Activated naive CD4-positive, alpha-beta T cell (primary cell): ENCODE measurements at places on chromosomes 6 and 20.

GRCh38 chr6:157865249-157865648 is 42.2 kb downstream of the SNX9 start:
- no peak for DNase-seq

DNA sequence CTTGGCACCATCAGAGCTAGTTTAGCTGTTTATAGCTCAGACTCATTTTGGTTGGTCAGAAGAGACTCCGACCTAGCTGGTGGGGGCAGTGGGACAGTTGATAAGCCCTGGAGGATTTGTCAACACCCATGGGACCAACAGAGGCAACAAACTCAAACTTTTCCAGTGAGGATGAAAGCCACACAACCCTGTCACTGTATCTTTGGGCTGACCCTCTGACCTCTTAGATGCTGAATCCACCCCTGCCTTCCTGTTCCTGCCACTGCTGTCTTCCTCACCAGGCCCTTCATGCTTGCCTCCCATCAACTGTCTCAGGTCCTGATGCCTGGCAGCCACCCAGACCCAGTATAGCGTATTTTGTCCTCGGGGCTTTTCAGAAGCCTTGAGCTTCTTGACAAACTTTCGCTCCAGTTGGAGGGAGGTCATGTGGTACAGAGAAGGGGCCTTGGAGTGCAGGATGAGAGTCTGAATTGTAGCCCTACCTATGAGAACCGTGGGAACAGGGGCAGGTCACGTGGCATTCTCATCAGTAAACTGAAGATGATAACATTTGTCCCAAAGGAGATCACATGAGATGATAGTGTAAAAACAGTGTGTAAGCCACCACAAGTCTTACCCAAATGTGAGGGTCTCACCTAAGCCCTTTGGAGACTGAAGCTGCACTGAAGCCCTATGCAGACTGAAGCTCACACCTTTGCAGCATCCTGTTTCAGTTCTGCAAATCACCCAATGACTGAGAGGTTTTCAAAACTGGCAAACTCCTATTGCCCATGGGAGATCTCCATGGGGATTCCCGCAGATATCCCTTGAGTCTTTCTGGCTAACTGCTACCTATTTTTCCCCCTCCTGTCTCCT is 72.0 kb upstream of the F13A1 start:
- DNase-seq: no peak

DNA sequence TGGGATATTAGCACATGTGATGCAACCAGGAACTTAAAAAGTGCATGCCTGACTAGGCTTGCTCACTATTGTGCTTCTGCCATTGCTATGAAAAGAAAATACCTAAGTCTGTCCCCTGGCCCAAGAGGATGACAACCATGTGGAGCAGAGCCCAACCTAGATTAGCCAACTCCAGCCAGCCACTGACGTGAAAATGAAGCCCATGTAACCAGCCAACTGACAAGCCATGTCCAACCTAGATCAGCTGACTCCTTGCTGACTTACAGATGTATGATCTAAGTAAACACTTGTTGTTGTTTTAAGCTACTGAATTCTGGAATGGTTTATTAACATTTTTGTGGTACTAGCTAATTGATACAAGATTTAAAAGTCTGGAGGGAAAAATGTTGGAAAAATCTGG is 47.5 kb downstream of the PIGU start:
- DNase-seq: no peak

GRCh38 chr6:12075067-12075563 is 63.0 kb downstream of the HIVEP1 start:
- DNase-seq: no peak

DNA sequence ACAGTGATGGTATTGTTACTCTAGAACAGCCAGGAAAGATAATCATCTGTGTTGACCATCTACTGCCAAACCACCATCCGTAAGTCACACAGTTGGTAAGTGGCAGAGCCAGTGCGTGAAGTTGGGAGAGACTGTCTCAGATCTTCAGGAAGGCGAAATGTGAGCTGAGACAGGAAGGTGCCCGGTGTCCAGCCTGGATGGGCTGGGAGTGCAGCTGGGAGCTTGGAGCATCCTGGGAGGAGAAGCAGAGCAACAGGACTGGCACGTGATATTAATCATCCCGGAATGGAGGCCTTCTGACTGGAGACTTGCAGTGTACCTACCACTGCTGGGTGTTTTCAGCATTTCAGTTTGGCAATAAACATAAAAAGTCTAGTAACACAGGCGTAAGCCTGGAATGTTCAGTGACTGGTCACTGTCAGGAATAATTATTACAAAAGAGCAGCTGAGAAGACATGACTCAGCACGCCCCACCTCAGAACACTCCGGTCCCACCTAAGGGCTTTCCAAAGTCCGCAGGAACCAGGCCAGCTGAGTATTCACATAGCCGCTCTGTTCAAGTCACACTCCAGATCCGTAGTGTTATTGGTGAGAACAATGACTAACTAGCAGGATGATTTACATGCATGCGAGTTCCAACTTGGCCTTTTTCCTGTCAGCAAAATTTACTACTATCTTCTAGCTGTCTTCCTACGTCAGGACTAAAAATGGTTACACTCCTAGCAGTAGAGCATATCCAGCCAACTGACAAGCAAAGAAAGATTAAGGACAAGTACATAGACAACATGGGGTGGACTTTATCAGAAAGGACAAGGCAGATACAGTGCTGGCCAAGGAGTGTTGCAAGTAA is 45.1 kb upstream of the PNRC1 start:
- DNase-seq: no peak

DNA sequence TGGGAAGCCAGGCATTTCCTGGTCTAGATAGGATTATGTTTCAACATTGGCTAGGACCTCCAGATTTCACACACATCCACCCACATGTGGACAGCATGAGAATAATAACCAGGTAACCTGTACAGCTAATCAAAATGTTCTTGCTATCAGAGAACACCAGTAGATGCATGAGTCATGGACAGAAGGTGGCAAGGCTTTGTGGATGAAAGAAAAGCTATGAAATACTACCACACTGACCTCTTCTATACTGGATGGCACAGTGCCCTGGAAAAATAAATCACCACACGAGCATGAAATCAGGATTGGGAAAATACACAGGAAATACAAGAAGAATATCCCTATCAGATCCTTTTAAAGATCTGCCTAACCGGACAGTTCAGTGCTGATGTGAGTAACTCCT is 113.0 kb downstream of the GMDS start:
- DNase-seq: no peak

GRCh38 chr20:49610691-49611538 is 43.0 kb upstream of the PTGIS start:
- peak; percentile 47 for DNase-seq

- no peak for DNase-seq
These were observed 466.4 kb downstream of the PKHD1 start for GRCh38 chr6:51620971-51621370.

DNA sequence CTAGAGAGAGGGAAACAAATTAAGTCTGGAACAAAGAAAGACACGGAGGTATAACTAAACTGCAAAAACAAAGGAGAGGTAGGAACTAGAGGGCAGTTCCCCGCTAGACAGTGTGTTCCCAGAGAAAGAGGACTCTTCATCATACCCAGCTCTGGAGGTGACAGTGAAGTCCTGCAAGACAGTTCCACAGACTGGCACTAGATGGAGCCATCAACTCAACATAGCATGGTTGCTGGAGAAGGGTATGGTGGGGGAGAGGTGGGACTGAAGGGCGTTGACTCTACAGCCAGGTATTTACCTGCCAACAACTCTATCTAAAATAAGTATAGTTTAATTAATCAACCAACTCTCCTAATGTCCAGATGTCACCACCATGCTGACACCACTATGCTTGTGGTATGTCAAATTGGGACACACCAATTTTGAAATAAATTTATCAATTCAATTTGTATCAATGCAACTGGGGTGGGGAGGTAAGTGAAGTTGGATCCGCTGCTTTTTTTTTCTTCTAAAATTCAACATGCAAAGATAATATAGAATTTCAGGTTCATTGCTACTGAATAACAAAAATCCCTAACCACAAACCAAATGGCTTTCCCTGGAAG is 9.7 kb downstream of the BACH2 start:
- peak; percentile 20 for DNase-seq

DNA sequence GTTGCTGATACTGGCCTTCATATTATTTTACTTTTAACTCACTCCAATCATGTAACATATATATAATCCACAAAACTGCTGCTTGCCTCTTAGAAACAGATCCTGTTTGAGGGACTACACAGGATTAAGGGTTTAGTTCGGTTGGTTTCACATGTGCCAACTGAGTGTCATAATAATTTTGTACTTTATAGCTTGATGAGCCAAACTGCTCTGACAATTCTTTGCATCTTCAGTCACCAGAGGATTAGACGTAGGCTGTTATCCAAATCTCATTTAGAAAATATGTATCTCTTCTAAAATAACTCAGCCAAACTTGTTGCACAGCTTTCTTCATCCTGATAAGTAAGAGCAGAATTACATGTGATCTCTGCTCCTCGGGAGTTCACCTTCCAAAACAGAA is 643.6 kb upstream of the PTCHD4 start:
- no peak for DNase-seq

GRCh38 chr6:5942591-5942990 is 64.1 kb downstream of the NRN1 start:
- no peak for DNase-seq

DNA sequence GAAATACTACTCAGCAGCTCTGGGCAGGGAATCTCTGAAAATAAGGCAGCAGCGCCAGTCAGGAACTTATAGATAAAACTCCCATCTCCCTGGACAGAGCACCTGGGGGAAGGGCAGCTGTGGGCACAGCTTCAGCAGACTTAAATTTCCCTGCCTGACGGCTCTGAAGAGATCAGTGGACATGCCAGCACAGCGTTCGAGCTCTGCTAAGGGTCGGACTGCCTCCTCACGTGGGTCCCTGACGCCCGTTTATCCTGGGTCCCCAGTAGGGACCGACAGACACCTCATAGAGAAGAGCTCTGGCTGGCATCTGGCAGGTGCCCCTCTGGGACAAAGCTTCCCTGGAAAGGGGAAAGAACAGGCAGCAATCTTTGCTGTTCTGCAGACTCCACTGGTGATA is 59.0 kb downstream of the COL21A1 start:
- DNase-seq: no peak

- no peak for DNase-seq
These were observed 39.5 kb upstream of the ADGRF5 start for GRCh38 chr6:46961232-46961631.

DNA sequence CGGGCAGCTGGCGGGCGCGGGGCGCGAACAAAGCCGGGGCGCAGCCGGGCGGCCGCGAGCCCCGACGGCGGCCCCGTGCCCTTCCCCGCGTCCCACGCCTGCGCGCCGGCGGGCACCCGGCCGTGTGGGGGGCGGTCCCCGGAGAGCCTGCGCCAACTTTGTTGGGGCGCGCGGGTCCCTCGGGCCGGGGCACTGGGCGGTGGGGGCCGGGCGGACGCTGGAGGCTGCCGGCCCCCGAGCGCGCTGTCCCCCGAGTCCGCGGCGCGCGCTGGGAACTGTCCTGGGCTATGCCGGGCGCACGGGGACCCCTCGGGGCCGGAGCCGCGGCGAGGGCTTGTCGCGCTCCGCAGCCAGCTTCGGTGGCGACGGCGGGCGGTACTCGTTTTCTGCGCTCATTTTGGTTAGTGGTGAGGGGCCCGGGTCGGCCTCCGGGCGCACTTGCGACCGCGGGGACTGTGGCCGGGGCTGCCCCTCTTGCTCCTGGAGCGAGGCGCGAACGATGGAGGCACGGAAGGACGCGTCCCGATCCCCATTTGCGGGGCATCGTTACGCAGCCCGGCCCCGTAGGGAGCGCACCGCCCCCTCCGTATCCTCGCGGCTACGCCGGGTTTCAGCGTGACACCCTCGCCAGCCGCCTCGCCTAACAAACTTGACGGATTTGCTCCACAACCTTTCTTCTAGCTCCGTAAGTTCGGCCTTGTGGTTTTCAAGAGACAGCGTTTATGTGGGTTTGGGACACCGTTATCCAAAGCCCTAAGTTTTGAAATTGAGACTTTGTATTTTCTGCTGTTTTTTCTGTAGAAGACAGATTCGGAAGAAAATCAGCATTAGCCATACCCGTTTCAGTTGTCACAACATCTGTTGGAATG is 622 bp downstream of the SS18L1 start:
- DNase-seq: peak; percentile 43

DNA sequence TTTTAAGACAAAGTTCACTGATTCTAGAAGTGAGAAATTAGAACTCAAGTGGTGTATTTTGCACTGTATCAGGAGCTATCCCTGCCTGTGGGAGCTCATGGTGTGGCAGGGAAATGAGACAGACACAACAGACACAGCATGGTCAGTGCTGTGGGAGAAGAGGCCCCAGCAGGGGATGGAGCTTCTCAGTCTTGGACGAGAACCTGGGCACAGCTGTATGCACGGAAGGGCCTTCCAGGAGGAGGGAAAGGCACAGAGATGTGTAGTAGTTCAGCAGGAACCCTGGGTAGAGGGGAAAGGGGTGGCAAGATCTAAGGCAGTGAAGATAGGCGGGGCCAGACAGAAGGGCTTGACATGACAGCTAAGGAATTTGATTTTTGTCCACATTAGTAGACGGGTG is 48.8 kb upstream of the KIF25 start:
- DNase-seq: no peak

- DNase-seq: no peak
These were observed 44.3 kb downstream of the TPD52L1 start for GRCh38 chr6:125197795-125198269.

GRCh38 chr6:39388606-39389483 is 66.3 kb upstream of the KCNK16 start:
- DNase-seq: no peak

DNA sequence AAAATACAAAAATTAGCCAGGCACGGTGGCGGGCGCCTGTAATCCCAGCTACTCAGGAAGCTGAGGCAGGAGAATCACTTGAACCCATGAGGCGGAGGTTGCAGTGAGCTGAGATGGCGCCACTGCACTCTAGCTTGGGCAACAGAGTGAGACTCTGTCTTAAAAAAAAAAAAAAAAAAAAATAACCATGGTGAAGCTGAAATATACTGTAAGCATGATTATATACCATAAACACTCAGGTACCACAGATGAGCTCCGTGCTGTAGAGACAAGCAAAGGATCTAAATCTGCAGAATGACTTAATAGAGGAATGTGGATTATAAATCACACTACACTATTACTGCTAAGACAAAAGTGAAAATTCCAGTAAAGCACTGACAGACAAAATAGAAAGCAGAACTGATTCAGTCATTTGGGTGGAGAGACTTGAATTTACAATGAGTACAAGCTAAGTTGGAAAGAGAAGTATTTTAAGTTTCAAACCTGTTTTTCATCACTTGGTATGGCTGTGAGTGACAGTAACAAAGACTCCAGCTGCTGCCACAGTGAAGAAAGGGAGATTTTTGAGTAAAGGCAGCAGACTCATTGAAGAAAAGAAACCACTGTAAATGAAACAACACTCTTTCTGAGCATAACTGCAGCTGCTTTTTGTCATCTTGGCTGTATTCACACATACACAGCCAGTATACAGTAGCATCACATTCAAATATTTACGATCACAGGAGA is 322.1 kb downstream of the RNGTT start:
- DNase-seq: no peak

- peak; percentile 28 for DNase-seq
These were observed 17.1 kb downstream of the OR2B2 start for GRCh38 chr6:27894839-27895762.

DNA sequence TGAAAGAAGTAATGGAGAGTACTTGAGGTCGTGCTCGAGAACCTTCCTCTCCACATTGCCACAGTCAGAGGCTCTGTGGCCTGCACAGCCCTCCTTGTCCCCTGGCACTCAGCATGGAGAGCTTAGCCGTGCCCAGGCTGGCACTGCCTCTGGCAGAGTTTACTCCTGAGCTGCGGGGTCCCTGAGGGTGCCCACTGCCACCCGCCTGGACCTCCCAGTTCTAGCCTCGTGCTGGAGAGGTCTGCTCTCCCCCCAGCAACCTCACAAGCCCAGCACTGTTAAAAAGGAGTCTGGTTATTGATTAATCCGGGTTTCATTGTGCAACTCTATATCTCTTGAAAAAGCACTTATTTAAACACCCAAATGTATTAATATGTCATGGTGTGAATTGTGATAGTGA is 226.8 kb downstream of the TMEM242 start:
- DNase-seq: no peak
